Activated T-helper 1 cell treated with anti-CD3 and anti-CD28 coated beads, Interleukin-12 subunit alpha, Interleukin-12 subunit beta, Interleukin-2, Interleukin-4 antibody, amounts not matched to agents 30 ng/mL and 10 ng/mL and 1 ng/mL, durations not matched to agents 14 hours and 24 hours and 36 hours (primary cell): ENCODE measurements at places on chromosomes 12 and 14.

DNA sequence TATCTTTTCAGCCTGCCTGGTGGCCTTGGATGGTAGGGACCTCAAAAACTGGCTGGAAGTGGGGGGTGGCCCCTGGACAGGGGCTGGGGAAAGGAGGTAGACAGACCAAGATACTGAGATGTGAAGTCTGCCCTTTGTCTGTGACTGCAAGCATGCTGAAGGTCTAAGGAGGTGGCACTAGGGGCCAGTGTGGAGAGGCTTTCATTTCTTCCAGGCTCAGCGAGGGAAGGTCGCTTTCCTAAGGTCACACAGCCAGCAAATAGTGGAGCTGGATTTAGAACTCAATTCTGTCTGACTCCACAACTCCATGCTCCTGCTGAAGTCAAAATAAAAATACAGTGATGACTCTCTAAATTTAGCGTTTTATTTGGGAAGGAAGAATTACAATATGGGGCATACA, 11.3 kb upstream of the PLBD2 start:
- no peak for DNase-seq

DNA sequence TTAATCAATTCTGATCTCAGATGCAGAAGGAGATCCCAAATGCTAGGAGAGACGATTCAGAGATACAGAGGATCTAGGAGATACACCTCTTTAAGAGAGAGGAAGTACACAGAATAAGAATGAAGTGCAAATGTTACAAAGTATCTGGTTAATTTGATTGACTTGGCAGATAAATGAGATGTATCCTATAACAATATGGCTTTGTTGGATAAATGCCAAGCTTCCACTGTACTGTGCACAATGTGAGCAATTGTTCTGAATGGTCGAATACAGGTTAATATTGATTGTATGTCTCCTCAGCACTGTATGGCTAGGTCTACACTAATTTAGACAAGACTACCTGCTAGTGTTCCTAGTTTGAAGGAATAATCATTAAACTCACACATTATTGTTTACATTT, 119.6 kb upstream of the PTPRB start:
- DNase-seq = no peak

DNA sequence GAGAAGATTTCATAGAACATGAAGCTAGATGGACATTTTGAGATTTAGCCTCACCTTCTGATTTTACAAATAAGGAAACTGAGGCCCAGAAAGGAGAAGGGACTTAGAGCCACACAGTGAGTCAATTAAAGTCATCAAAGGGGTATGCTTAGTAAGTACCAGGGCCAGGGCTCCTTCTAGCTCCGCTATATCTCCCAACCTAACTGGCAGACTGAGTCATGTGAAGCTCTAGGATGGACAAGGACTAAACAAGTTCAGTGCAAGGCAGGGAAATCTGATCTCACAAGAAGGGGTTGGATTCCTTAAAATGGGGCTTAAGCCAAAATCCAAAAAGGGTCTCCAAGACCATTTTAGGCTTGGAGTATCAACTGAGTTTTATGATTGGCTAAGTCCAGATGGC, 215.8 kb downstream of the PHLDA1 start:
- DNase-seq = no peak

DNA sequence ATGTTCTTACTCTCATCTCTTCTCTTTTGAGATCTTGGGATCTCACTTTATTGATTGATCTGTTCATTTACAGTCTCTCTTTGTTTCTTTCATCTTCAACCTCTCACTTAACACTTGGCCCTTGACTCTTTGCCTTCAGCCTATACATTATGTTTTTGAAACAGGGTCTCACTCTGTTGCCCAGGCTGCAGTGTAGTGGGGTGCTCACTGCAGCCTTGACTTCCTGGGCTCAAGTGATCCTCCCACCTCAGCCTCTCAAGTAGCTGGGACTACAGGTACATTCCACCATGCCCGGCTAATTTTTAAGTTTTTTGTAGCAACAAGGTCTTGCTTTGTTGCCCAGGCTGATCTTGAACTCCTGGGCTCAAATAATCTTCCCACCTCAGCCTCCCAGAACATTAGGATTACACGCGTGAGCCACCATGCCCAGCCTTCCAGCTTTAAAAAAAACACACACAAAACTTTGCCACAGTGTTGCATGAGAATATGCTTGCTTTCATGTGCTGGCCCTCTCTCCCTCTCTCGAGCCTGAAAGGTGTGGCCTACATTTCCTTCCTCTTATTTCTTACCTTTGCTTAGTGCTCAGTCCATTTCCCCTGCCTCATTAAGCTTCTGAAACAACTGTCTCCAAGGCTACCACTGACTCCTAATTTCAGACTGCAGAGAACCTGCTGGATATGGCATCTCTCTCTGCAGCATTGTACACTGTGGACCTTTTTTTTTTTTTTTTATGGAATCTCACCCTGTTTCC, 9.9 kb downstream of the DIP2B start:
- DNase-seq = no peak

DNA sequence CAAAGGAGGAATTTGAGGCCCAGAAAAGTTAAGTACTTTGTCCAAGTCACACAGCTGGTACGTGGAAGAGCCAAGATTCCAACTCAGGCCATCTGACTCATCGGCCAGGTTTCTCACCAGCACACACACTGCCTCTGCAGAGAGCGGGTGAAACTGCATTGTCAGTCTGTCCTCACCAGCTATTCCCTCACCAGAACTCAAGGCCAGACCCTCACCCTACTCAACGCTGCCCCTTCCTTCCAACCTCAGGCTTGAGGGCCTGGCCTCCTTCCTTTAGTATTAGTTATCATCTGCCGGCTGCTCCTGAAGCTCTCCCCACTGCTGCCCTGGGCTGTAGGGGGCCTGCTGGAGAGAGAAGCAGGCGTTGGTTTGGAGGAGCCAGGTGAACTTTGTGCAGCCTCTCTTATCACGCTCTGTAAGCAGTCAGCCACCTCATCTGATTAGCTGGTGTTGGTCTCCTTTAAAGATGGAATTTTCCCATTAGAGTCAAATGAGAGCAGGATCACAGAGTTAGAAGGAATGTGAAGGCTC, 16.6 kb upstream of the PLEK2 start:
- no peak for DNase-seq

DNA sequence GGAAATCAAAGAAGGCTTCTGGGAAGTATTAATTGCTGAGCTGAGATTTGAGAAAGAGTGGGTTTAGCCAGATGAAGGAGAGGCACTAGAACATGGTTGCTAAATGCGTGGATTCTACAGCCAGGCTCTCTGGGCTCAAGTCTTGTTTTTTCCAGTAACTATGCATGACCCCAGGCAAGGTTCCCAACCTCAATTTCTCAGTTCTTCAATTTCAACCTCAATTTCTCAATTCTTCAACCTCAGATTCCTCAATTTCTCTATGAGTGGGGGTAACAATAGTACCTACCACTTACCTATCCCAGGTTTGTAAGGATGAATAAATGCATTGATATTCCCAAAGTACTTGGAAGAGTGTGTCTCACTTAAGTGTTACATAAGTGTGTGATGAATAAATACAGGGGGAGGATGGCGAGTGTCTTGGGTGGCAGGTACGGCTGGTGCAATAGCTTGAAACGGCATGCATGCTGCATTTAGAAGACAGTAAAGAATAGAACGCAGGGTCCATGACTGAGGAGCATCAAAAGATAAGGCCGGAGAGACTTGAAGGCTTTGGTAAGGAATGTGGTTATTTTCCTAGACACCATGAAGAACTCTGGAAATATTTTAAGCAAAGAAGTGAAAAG, 149.1 kb upstream of the ATP2B1 start:
- DNase-seq = no peak

DNA sequence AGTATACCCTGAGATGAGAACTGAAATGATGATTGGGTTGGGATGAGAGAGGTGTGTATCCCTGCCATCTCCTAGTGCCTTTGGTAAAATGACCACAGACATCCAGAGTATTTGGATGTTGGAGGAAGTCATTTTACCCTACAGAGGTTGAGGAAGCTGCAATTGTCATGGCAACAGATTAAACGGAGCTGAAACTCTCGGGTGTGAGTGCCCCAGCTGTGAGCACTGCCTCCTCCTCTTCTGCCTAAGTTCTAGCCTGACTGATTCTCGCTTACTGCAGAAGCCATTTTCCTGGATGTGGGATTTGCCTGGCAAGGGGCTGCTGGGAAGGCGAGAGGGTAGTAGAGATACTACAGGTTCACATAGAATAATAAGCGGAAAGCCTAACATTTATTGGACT, 10.3 kb upstream of the PPP4R4 start:
- DNase-seq = no peak

DNA sequence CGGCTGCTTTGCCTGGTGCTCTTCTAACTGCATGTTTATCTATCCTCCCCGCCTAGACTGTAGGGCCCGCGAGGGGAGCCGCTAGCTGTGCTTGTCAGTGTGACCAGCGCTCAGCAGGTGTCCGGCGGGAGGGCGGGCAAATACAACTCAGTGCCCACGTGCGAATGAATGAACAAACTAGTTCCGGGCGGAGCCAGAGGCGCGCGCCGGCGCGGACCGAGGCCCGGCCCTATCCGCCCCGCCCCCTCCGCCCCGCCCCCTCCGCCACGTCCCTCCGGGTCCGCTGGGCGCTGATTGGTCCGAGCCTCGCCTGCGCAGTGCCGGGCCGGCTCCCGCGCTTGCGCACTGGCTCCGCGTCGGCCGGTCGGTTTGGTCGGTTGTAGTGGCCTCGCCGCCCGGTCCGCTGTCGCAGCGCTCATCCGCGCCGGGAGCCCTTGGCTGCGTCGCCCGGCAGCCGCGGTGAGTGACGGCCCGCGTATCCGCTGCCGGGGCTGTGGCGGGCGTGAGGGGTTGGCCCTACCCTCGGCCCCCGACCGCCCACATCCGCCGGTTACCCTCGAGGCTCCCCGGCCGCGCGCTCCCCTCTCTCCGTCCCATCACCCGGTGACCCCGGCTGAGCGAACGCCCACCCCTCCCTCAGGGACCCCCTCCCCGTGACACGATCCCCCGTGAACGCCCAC, 60.0 kb downstream of the DDX51 start:
- peak; percentile 87 for DNase-seq

DNA sequence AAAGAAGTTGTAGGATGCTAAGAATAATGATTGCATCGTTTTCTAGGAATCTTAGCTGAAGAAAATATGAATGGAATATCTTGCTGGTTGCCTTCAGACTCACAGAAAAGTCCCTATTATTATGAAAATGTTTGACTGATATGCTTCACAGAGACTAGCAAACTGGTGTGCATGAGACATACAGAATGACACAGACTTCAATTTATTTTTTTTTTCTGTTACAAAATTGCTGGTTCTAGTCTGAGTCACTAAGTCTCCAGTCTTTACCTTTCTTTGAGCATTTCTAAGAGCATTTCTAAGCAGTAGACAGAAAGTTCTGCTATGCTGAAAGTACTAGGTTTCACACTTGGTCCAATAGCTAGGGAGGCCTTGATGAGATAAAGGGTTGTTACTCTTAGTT, 377.6 kb upstream of the ATP2B1 start:
- no peak for DNase-seq

DNA sequence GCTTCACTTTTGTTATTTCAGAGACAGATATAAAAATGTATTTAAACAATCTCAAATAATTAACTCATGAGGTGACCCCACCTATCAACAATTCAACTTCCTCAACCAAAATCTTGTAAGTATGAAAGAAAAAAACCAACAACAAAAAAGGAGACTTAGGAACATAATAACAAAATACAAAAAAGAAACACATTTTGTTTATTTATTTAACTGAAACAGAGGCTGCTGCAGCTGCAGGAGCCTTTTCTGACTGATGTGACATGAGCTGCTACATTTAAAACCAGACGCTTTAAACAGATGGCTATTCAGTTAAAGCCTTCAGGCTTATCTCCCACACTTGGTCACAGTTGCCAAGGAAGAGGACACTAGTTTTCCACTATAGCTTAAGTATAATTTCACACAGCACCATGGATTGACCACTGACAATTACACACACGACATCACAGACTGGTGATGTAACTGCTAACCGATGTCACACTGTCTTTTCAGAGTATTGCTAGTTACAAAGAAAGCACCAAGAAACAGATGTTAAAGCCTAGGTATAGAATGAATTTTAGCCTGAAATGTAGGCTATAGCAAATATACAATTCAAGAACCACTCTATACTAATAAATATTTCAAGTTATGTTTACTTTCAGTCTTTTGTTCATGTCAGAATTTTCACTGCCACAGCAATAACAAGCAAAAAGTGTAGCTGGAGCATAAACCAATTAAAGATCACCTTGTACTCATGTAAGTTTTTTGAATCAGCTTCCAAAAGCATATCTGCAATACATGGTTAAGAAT, 113.0 kb downstream of the MED13L start:
- no peak for DNase-seq

GRCh38 chr12:1995205-1995896, 8.9 kb downstream of the DCP1B start:
- DNase-seq = no peak

DNA sequence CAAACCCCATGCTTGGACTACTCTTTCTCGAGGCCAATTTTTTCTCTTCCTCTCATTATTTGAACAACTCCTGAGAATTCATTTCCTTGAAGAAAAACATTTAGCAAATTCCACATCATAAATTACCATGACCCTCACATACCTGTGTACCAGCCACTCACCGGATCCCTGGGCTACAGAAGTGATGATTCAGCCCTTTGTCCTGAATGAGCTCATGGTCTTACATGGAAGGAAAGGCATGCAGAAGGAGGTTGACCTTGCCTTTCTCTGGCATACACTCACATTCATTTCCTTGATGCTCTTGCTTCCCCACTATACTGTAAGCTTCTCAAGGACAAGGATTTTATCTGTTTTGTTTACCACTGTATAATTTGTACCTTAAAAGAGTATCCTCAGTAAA, 191.5 kb downstream of the SLC5A8 start:
- DNase-seq = no peak

- DNase-seq = no peak
Observed at GRCh38 chr12:94817695-94818075, 167.3 kb upstream of the TMCC3 start.

GRCh38 chr12:14689996-14690395, 6.4 kb downstream of the GUCY2C start:
- DNase-seq = no peak

DNA sequence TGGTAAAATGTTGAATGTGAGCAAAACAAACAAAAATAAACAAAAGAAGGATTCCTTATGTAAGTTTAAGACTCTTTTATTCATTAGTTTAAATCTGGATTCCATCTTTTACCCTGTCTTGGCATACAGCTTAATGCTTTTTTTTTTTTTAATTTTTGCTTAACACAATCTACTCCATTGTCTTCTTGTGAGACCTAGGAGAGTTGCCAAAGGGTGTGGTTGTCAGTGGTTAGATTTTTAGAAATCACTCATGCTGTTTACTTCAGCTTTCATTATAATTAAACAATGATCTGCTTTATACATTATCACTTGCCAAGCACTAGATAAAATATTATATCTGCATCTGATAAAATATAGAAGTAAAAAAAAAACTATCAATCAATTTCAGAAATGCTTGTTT, 77.7 kb upstream of the KITLG start:
- DNase-seq = no peak
